SW480 (cell line): ENCODE measurements at places on chromosomes 4 and X.
A peak's percentile ranks its signal among the peaks of the same experiment; 100 is the strongest.

GRCh38 chrX:148867596-148867995, 367.2 kb downstream of the AFF2 start:
- no peak for DNase-seq

GRCh38 chr4:38857354-38858096, 908 bp upstream of the TLR6 start:
- peak; percentile 29 for DNase-seq

DNA sequence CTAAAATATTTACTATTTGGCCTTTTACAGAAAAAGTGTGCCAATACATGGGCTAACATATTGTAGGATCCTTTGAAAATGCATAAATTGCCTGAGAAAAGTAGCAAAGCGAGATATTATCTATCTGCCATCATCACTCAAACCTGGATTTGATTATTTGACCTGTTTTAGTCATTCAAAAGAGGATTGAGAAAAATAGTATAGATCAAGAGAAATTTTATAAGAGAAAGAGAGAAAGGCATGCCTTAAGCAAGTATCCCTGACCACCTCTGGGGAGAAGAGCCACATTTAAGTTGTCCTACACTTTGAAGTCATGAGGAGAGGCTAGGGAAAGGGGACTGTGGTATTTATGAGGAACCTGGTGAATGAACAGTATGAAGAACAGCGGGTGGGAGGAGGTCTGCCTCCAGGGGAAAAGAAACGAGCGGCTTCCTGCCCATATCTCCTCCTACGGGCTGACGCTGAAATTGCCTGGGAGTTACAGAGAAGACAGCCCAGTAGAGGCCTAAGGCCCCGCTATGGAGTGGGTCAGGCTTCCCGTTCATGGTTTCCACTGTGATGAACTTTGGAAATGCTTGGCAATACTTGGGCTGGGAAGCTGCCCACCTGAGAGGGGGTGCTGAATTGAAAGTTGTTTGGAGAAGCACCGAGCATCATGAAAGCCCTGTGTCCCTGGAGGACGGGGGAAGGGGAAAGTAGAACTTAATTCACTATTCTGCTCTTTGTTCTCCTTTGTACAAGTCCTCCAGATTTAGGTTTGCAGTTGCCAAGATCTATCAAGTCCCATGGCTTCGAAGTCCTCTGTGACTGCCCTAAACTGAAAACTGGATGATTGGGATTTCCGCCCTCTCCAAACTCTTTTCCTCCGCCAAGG, 106.9 kb upstream of the ACSL4 start:
- DNase-seq: peak; percentile 15

DNA sequence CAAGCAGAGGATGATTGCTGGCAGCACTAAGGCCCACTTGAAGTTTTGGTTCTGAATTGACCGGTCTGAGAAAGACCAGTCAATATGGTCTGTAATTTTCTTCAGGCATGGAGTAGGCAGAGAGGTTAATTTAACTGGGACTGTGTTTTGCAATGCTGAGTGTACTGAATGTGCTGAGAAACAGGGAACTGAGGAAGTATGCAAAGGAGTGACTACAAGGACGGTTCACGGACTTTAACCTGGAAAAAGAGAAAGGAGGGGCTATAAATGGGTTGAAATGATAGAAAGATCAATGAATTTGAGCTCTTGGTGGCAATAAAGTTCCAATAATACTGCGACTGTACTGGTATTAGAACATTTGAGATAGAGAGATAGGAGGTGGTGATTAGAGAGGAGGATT, 84.5 kb downstream of the MAGEB17 start:
- DNase-seq: no peak

GRCh38 chr4:5292101-5292500, 240.8 kb downstream of the STK32B start:
- DNase-seq: no peak

DNA sequence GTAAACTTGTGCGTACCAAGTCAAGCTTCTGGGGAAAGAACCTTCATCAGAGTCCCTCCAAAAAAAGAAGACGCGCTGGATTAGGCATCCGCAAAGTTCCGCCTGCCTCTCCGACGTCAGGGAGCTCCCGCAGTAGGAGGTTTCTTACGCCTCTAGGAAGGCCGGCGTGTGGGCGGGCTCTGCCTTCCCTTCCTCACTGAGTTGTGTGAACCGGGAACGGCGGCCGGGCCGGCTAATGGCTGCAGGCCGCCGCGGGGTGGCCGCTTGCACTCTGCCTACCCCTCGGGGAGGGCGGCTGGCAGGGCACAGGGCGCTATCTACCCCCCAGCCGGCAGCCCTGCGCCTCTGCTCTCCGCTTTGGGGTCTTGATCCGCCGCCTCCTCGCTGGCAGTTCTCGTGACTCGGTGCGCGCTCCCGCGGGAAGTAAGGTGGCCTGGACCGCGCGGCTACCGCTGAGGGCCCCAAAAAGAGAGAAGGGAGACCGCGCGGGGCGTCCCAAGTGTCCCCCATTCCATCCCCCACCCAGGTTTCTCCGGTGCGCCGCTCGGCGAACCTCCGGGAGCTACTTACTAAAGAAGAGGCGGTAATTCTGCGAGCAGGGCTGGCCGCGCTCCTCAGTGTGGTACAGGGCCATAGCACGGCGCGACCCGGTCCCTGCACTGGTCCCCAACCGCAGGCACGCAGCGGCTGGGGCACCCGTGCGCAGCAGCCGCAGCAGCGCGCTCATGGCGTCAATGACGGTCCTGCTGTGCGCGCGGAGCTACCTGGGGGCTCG, at the start of gene PPA2:
PPA2 (minus strand) TSS at position 739 of the 775 bp plus-strand sequence; CDS start at position 727, 12 bp downstream.
- DNase-seq: peak; percentile 86

DNA sequence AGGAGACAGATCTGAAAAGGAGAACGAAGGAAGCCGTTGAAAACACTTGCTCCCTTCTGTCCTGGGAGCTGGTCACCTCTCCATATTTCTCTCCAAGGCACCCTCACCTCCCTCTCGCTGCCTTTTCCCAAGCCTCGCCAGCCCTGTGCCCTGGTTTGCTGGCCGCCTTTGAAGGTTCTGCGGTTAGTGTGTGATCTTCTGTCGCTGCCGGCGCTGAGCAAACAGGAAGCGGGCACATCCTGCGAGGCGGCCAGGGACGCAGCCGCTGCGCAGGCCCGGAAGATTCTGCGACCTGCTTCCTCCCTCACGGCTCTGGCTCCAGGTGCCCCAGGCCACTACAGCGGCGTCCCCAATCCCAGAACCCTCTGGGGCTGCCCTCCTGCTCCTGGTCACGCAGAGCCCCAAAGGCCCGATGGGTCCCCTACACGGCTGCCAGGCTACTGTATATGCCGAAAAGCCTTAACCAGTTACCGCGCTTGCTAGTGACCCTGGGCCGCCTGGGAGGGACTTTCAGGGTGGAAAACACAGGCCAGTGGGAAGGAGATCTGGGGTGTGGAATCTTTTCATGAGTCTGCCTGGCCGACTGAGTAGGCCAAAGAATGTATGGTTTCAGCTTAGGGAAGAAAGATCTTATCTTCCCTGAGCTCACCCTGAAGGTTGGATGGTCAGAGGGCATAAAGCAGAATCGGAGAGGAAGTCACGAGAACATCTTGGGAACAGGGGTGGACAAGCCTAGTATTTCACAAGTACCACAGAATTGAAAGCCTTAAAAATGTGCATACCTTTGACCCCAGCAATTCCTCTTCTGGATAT, 2.3 kb upstream of the SASH3 start:
- peak; percentile 93 for DNase-seq

GRCh38 chr4:164252286-164252685, 501.6 kb upstream of the SMIM31 start:
- no peak for DNase-seq

DNA sequence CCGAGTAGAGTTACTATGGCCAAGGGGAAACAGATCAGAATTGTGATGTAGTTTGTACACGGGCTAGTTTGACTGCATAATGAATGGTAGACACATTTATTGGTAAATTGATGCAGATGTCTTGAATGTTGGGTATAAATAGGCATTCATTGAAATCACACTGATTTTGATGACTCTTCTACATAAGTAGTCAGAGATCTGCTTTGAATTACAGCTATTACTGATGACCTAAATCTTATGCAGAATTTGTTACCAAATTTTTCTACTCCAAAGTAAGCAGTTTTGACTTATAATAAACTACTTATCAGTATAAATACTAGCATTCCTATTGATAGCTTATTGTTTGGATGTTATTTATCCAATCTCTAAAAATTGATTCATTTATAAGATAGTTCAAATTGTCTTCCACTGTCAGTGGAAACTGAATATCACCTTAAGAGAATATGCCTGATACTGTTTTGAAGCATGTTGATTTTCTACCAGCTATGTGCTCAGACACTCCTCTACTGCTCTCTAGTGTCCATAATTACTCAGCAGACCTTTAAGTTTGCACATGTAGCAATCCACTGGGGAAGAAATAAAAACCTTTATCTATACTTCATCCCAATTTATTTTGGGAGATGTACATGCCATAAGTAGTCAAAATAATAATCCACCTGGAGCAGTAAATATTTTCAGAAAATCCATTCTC, 120.3 kb downstream of the RASL11B start:
- DNase-seq: peak; percentile 64

DNA sequence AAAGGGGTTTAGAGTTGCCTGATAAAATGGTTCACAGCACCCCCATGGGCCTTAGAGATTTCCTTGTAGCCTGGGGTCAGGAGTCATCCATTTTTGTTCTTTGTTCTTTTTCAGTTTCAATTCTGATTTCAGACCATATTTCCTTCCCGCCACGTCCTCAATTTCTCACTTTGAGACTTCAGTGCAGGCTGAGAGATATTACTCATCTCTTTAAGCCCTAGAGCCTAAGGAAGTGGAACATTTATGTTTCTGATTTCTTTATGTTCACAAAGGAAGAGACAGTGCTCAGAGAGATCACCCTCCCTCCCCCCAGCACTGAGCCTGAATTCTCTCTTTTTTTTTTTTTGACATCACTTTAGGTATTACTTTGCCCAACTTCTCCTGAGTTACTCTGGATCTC, 56.3 kb downstream of the MSN start:
- no peak for DNase-seq

DNA sequence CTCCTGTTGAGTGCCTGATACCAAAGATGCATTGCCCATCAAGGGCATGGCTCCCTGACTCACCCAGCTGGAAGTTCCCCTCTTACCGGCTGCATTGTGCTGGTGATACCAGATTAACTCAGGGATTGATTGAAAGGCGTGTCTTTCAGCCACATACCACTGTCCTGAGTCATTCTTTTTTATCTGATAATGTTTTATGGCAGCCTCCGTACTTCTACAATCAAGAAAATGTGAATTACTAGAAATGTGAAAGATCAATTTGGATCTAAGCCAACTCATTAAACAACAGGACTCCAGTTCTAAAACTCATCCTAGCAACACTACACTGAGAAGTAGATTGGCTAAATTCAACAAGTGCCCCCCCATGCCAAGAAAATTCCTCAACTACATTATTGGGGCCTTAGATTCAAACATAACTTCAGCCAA, 40.0 kb downstream of the TXK start:
- DNase-seq: peak; percentile 71

DNA sequence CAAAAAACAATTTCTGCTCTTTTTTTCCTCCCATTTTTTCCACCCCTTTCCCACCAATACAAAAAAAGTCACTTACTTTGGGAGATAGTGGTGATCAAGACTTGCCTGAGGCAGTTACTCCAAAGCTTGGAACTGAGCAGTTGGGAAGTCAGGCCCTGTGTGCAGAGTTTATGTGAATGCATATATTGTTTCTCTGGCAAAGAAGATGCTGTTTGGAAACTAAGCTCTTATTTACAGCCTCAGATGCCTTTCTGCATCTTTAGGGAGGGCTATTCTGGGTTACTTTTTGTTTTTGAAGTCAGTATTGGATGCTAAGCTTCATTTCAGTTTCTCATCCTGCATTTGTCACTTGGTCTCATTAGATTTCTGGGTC, 136.3 kb downstream of the ZNF330 start:
- no peak for DNase-seq

GRCh38 chr4:76600447-76600846, 165.4 kb downstream of the SHROOM3 start:
- no peak for DNase-seq

- DNase-seq: no peak
These were observed 15.5 kb upstream of the HELT start for GRCh38 chr4:185002784-185003183.
